ENCODE measurements at places on chromosomes 11 and 22.
A peak's percentile ranks its signal among the peaks of the same experiment; 100 is the strongest.

- DNase-seq = no peak
These were observed 58.8 kb upstream of the RDX start for GRCh38 chr11:110355011-110355744.

DNA sequence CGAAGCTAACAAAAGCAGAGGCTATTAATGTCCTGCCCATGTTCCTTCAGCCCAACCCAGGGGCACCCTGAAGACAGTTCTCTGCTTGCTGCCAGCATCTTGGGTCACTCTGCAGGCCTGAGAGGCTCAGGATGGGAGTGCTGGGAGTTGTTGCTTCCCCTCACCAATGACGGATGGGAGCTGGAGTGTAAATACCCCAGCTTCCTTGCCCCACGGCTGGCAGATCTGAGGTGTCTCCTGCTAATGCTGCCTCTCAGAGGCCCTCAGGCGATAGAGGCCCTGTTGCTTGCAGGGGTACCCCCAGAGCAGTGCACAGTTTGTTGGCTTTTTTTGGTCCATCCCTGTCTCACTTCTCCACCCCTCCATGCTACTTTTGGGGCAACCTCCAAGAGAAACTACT is 32.9 kb downstream of the IFT27 start:
- DNase-seq = no peak

DNA sequence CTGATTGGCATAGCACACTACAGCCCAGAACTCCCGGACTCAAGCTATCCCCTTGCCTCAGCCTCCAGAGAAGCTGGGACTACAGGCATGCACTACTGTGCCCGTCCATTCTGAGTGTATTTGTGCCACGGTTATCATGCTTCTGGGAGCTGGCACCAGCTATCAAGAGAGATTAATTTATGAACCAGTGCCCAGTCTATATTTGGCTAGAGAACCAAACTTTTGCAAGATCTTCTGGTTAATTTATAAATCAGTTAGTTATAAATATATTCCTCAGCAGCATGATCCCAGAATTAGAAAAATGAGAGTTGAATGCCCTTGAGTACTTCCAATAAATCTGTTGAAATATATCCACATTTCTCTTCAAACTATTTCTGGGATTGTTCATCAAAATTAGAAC is 67.5 kb upstream of the OR5AN1 start:
- no peak for DNase-seq

DNA sequence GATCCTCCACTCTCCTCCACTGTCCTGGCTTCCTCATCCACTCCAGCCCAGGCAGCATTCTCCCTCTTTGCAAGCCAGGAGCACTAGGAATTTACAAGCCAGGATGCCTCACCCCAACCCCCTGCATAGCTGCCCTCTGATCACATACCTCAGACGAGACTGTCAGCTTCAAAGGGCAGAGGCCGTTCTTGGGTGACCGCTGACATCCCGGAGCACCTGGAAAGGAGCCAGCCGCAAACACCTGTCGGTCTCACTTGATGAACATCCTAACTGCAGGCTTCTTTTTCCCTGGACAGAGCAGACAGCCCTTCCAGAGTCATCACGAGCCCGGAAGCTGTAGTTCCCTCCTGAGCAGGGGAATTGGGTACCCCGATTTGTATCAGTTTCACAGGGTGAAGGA is 451.3 kb upstream of the B3GAT1 start:
- no peak for DNase-seq

DNA sequence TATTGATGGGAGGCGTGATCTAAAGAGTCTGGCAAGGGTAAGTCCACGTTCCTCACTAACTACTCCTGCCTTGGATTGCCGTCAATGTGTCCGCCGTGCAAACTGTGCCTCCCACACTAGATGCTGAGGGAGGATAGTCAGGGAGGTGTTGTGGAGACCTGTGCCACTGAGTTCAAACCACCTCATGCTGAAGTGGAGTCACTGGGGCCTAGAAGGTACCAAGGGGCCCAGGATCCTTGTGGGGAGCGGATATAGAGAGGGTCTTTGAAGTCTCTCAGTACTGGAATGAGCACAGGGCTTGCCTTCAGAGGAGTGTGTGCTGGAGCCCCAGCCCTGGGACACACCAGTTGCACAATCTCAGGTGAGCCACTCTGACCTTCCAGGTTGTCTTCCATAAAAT is 27.1 kb upstream of the TMPRSS4 start:
- DNase-seq = no peak

DNA sequence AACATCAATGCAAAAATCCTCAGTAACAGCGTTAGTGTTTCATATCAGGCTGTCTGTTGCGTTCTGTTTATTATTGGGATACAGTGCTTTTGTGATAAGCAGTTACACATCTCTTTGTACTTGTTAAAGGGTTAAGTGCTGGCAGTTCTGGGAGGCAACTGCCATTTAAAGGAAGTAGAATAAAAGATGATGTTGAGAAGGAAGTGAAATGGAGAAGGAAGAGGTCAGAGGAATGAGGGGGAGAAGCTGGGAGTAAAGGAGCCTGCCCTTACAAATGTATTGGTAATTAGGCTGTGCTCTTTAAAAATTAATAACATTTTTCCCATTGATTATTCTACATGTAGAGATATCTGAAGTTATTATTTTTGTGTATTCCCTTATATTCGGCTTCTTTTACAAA is 674.7 kb downstream of the NTM start:
- DNase-seq = no peak

DNA sequence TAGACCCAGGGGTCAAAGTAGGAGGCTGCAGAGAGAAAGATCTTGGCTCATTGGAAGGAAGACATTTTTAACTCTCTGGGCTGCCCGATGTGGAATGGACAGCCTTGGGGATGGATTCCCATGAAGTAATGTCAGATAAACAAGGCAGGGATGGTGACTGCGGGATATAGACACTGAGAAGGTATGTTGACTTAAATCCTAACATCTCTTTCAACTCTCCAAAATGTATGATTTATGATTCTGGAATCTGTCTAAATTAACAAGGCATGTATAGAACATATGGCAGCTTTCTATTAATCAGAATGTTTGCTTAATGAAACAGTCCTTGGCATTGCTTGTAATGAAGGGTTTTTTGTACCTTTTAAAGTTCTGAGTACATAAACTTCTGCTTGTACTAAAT is 56.1 kb upstream of the VSTM5 start:
- DNase-seq = no peak

GRCh38 chr11:15473954-15474837 is 359.5 kb downstream of the INSC start:
- DNase-seq = no peak

GRCh38 chr11:45984192-45984591 is 61.7 kb downstream of the LARGE2 start:
- DNase-seq = no peak

- no peak for DNase-seq
These were observed 112.0 kb upstream of the E2F8 start for GRCh38 chr11:19352771-19353160.

DNA sequence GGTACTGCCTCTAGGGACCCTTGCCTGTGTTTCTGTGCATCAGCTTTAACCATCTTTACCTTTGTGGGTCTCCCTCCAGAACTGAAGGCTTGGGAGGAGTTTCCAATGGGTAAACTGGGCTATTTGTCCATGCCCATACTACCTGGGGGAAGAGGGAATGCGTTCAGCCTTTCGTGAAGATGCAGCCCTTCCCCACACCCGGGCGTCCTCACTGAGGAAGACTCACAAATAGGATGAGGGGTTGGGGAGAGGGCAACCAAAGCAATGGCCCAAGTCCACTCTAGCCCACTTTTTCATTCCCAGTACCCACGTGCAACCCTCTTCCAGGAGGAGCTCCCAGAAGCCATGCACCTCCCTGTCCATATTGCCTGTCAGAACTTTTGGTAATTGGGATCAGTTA is 61.8 kb upstream of the ADA2 start:
- no peak for DNase-seq

DNA sequence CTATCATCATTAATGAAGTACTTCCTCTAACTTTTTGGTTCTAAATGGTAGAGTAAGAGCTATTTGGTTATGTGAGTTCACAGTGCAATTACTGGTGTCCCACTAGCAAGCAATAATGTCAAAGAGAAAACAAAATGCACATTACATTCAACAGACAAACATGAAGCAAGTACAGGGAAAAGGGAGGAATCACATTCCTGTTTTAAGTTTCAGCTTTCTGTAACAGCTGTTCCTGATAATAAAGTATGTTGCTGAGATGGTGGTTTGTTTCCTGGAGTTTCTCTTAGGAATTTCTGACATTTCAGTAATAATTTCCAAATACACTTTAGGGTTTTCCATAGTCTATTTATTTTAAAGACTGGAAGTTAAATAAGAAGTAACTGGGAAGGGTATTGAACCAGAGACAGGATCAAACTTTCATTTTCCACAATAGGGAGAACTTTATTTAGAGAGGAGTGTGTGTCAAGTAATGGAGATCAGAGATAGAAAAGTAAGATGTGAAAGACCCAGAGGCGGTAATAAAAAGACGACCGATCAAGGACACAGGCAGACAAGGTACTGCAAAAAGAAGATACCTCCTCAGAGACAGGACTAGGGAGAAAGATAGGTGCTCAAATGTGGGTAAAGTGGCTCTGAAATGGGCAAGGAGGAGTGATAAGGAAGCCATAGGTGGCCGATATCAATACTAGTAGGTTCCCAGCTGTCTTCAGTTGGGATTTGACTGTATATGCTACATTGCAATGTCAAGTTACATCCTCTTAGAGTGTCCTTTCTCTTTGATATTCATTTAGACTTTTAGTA is 20.8 kb upstream of the CLNS1A start:
- no peak for DNase-seq

DNA sequence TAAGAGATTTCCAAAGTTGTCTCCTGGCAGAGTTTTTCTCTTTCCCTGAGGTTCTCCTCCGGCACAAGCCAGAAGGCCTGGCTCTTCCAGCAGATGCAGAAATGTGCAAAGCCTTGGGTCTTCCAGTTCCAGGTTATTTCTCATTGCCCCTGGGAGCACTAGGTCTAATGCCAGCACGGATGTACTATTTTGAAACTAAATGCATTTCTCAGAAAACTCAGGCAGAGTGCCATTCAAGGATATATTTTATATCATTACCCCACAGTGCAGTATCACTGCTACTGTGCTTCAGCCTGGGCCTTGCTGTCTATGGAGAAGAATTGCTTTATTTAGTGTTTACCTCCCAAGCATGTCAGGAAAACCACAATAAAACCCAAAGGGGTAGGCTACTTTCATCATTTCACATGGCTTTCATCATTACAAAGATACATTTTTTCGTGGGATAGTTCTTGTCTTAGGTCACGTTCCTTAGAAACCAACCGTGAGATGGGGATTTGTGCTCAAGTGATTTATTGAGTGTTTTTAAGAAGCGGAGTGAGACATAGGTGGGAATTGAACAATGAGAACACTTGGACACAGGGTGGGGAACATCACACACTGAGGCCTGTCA is 22.4 kb upstream of the FZD4 start:
- DNase-seq = peak; percentile 67

GRCh38 chr11:64915376-64915887 is 1.6 kb downstream of the ATG2A start:
- DNase-seq = no peak

DNA sequence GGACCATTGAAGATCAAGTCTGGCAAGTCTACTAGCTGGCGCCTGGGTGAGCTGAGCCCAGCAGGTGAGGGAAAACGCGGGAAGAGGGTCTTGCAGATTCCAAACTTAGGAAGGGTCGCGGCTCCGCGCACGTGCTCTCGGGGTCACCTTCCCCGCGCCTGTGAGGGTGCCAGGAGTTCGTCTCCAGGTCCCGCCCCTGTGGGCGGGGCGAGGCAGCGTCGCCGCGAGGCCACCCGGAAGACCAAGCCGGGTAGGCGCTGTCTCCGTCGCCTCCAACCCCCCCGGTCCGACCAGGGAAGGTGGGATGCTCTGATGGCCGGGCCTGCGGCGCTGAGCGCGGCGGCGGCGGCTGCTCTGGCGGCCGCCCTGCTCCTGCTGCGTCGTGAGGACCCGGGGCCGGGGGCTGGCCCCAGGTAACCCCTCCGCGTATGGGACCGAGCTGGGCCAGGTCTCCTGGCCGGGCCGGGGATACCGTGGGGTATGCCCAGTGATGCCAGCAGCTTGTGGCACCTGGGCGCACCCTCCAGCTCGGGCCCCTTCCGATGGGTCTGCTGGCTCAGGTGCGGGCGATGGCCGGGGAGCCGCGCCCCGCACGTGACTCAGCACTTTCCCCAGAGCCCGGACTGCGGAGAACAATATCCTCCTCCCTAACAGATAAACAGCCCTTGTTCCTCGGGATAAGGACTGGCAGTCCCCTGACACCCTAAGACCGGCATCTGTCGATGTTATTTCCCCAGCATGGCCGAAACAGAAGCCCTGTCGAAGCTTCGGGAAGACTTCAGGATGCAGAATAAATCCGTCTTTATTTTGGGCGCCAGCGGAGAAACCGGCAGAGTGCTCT is at the start of gene HTATIP2:
Gene HTATIP2, plus strand, starts transcription at position 215 of the 841 bp plus-strand sequence. Its CDS starts 524 bp downstream, at position 739.
- DNase-seq = peak; percentile 88

DNA sequence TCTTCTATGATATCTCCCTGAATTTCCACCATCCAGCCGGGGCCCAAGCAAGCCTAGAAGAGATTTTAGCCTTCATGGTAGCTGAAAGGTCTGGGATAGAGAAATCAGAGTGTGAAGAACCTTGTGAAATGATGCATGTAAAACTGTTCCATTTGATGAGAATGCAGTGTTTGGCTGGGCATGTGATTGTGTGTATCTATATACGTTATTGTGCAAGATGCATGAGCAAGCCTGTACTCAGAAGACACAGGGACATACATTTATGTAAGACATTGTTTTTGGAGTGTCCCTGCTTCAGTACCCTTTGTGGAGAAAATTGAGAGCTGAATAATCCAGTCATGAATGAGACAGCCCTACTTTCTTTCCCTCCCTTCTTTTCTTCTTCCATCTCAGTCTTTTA is 15.2 kb upstream of the OR52K2 start:
- no peak for DNase-seq

DNA sequence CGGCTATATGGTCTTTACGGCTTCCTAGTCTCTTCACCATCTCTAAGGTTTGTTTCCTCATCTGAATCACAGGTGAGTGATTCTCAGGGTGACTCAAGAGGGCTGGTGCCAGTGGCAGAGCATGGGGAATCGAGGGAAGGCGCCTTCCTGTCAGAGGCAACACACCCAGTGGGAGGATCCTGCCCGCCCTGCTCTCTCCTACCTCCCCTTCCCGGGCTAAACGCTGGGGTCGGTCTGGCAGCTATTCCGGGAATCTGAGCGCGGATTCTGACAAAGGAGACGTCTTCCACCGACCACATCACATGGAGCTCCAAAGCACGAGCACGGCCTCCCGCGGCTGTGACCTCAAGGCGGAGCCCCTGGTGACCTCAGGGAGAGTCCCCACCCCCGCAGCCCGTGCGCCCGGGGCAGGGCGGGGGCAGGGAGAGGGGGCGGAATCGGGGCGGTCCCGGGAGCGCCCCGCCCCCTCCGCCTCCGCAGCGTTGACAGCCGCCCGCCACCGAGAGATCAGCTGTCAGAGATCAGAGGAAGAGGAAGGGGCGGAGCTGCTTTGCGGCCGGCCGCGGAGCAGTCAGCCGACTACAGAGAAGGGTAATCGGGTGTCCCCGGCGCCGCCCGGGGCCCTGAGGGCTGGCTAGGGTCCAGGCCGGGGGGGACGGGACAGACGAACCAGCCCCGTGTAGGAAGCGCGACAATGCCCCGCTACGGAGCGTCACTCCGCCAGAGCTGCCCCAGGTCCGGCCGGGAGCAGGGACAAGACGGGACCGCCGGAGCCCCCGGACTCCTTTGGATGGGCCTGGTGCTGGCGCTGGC is at the start of gene SMPD1:
Gene SMPD1, plus strand, starts transcription at position 570 of the 813 bp plus-strand sequence. Its CDS starts 125 bp downstream, at position 695.
- DNase-seq = peak; percentile 98

GRCh38 chr11:83409891-83410290 is 123.7 kb upstream of the CCDC90B start:
- no peak for DNase-seq

Data from Right ventricle myocardium inferior (tissue), 1 donor.